ENCODE measurements at places on chromosomes 7 and 10.

DNA sequence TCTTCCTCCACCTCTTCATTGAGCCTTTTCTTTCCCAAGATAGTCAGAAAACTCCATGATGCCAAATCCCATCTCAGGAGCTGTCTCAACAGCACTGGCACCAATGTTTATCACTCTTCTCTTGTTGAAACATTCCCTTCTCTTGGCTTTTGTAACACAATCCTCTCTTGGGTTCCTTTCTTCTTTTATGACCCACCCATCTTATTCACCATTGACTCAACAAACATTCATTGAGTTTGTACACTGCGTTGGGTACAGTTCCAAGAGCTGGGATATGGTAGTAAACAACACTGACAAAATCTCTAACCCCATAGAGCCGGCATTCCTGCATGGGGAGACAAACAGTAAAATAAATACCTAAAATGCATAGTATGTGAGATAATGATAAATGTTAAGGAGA is 577.5 kb downstream of the INHBA start:
- no peak for DNase-seq

GRCh38 chr7:158829021-158829341 is 328 bp downstream of the ESYT2 start:
- no peak for DNase-seq

- DNase-seq, result no peak
These were observed 80.8 kb upstream of the MKX start for GRCh38 chr10:27826369-27826768.

GRCh38 chr7:28083998-28084985 is 96.3 kb downstream of the JAZF1 start:
- no peak for DNase-seq

- no peak for DNase-seq
These were observed 116.0 kb downstream of the VTI1A start for GRCh38 chr10:112562809-112563663.

- DNase-seq, result no peak
These were observed 240.0 kb downstream of the SDHAF3 start for GRCh38 chr7:97357459-97357858.

DNA sequence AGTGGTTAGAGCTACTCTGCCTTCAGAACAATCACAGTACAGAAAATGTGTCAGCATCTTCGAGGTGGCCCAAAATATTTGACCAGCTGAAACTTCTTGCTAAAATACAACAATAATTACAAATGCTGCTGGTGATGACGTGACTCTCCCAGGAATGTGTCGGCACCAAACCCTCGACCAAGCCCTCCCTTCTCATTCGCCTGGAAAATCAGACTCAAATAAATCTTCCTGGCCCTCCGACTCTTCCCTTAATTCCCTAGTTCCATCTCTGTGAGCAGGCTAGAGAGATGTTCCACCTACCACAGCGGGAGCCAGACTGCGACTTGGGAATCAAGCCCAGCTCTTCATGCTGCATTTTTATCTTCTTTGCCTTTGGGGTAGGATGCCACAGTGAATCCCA is 4.1 kb downstream of the PRSS2 start:
- DNase-seq, result no peak

DNA sequence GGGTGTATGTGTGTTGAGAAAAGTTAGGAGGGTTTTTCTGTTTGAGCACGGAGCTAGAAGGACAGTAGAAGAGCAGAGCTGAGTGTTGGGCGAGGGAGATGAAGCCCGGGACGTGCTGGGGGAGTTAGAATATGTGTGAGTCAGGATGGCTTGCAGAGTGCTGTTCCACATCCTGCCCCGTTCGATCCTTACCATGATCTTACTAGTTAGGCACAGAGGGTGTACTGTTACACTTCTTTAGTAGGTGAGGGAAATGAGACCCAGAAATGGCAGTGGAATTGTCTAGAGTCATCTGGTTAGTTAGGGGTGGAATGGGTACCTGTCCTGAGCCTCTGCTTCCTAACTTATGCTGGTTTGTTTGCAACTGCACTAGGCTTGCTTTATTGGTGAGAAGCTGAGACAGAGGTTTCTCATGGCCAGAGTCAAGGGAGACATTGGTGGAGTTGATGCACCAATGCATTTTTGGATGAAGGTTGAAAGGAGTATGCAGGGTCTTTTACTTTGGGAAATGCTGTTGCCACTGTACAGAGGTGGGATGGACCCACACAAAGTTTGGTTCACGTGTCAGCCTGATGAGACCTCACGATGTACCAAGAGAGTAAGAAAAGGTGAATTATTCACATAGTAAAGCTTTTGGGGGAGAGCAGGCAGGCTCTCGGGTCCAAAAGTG is 42.4 kb downstream of the CCNY start:
- DNase-seq, result no peak

GRCh38 chr7:142249918-142250317 is 7.9 kb downstream of the PRSS58 start:
- DNase-seq, result no peak

GRCh38 chr10:45379891-45380540 is 6.0 kb downstream of the ALOX5 start:
- no peak for DNase-seq

DNA sequence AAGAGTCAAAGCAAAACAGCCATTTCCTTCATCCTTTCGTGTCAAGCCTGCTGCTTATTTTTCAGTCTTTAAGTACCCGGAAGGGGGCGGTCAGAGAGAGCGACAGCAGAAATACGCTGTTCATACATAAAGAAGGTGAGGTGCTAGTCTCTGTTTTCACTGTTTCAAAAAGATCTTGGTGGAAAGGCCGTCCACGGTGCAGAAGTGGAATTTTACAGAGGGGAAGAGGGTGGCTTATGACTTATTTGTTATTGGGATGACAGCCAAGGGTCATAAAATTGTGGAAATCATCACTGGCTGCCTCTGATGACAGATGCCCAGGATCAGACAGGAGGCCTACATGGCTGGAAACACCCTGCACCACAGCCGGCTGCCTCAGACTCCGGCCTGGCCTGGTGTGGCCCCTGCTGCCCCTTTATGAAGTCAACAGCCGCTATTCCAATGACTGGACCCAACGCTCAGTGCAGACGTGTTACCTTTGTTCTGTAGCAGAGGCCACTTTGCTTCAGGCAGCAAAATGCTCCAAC is 57.0 kb downstream of the HIPK2 start:
- peak; percentile 17 for DNase-seq

DNA sequence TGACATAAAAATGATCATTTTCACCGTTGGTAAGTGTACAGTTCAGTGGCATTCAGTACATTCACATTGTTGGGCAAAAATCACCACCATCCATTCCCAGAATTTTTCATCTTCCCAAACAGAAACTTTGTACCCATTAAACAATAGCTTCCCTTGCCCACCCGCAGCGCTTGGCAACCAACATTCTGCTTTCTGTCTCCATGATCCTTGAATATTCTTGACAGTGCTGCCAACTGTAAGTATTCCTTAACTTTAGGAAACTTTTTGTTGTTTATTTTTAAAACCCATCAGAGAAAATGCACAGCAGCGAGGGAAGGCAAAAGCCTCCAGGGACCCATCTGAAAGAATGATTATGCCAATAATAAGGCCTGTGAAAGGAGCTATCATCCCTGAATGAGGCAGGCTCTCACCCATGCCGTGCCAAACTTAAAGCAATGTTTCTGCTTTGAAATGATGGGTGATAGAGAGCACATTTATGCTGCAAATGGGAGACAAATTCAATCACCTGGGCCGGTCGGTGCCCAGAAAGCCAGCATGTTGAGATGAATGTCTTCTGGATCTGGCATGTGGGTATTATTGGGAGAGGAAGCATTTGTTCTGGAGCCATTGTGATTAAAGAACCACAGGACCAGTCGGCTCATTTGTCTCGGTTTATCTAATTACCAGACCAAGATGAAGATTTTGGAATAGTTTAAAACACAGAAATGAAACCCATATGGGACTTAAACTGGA is 202.1 kb upstream of the NPVF start:
- DNase-seq, result no peak

GRCh38 chr7:935874-936385 is 18.6 kb downstream of the ADAP1 start:
- no peak for DNase-seq

- no peak for DNase-seq
These were observed 344.0 kb downstream of the ARL4A start for GRCh38 chr7:13031468-13031867.

GRCh38 chr10:3623746-3624145 is 161.3 kb downstream of the KLF6 start:
- DNase-seq, result no peak

DNA sequence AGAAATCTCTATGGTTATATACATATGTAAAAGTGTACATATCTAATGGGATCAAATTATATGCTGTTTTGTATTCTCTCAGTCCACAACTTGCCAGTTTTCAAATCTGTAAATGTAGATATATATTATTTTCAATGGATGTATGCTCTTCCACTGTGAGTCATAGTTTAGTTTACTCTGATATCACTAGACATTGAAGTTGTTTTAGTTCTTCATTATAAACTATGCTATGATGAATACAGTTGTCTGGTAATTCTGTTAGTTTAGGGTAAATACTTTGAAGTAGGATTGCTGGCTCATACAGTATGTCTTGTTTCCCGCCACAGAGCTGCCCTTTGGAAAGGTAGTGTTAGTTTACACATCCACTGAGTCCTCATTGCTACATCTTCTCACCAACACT is 25.2 kb downstream of the SDK1 start:
- DNase-seq, result no peak

GRCh38 chr7:95264363-95264891 is 59.9 kb downstream of the PON1 start:
- DNase-seq, result no peak

- DNase-seq, result no peak
These were observed 39.9 kb upstream of the PIP4K2A start for GRCh38 chr10:22754296-22754695.

- no peak for DNase-seq
These were observed 4.2 kb downstream of the CTBP2 start for GRCh38 chr10:125156196-125156595.

- no peak for DNase-seq
These were observed 121.9 kb downstream of the PAXIP1 start for GRCh38 chr7:154881026-154881425.

- no peak for DNase-seq
These were observed 10.5 kb upstream of the EZH2 start for GRCh38 chr7:148894591-148894990.

DNA sequence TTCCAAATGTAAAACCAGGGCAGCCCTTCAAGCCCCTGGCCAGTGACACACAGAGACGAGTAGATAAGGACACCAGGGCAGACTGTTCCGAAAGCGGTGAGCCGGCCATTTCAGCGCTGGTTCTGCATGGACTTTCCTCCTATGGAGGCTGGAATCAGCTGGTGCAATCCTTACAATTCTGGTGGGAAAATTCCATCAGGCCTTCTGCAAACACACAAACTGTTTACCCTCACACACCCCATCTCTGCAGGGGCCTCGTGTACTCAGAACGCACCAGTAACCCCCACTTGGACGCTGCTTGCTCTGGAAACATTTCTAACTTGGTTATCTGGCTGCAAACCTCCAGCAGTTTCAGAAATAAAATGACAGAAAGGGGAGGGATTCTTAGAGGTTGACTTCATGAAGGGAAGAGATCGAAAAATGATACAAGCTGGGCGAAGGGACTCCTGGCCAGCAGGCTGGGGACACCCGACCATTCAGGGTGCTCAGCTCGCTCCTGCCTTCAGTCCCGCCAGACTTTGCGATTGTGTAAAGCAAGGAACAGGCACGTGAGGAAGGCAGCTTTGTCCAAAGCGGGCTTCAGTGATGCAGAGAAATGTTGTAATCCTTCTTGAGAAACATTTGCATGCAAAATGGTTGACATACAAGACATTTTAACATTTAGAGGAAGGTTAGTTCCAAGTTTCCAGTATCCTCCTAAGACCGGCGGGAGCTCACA is 19.7 kb upstream of the SHH start:
- DNase-seq, result no peak

- DNase-seq, result no peak
These were observed 140.3 kb upstream of the FAM20C start for GRCh38 chr7:52100-52499.

DNA sequence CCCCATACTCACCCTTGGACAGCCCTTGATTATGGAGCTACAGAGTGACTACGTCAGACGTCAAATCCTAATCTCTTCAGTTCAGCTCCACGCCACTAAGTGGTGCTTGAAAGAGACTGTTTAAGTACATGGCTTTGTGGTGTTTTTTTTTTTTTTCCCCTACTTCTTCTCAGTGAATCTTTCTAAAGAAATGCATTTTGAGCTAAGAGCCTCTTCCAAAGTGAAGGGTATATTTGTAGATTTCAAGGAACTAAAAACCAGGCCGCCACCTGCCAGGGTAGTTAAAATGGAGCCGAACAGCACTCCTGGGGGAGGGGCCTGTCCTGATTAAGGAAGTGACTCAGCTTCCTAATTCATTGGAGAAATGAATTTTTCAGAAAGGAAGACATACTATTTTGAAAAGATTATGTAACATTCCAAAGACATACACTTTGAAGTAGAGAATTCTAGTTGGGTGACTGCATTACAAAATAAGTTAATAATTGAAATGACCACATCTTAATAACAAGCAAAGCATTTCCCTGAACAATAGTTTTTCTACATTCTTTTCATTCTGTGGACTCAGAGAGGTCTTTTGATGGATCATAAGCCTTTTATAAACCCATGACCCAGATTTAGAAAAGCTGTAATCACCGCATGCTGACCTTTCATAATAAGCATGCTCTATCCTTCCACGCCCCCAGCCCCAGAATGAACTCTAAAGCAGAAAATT is 20.6 kb upstream of the VPS41 start:
- DNase-seq, result no peak

DNA sequence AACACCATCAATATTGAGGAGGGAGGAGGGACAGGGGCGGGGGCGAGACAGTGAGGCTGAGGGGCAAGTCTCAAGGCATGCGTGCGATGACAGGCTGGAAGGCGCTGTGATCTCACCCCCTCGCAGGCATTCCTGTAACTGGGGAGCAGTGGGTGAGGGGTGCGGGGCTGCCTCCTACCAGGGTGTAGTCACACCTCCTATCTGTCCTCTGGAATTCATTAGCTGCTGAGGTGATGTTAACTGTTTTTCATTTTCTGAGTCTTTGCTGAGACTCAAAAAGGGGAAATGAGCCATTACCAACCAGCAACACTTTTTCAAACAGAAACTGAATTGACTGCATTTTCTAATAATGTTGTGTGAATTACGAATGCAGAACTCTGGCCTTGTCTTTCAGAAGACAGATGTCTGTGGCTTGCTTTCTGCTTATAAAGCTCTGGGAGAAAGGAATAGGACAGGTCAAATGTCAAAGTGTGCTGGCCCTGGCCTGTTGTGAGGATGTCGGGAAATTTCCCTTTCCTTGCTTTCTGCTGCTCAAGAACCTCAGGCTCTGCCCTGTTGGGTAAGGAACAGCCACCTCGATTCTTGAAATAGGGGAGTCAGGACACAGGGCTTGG is 23.7 kb upstream of the CDH23 start:
- DNase-seq, result no peak

- no peak for DNase-seq
These were observed 349.2 kb downstream of the HGF start for GRCh38 chr7:81420526-81421226.

DNA sequence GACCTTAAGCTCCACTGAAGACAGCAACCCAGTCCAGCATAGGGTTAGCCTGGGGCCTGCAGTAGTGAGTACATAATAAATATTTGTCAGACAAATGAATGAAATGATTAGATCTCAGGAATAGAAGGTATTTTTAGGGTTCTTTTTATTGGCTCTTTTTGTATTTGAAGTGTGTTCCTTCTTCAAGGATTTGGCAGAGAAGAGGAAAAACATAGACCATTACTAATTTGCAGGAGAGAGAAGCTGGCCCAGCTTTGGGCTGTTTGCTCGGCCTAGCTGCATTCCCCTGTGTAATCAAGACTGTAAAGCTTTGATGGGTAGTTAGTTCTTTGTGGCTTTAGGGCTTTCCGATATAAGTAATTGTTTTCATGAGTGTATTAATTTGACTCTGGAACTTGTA is 64.2 kb downstream of the CNNM2 start:
- DNase-seq, result no peak

Data from CD8-positive, alpha-beta memory T cell (primary cell).